GM12878 (cell line): ENCODE measurements at places on chromosomes 13 and 19. TPM values are rescaled to one million over a fixed set of nuclear protein-coding genes. Genes with fewer than 3 reads are reported as not detected.

Gene SOX1
- polyA plus RNA-seq, result not detected in 2 replicates

Gene ZNF69
- 0.50 and 0.75 TPM in 2 replicates for polyA plus RNA-seq

Gene ZNF296
- 15.3 and 23.6 TPM in 2 replicates for polyA plus RNA-seq

Gene DCT
- polyA plus RNA-seq, result not detected in 2 replicates

Gene FRY
- 0.18 and 0.27 TPM in 2 replicates for polyA plus RNA-seq

Gene CFAP97D2
- not detected in 2 replicates for polyA plus RNA-seq

Gene CPAMD8
- 0.17 and 0.25 TPM in 2 replicates for polyA plus RNA-seq

Gene KIRREL2
- polyA plus RNA-seq, result not detected in 2 replicates

Gene UBE2L5
- 0.21 TPM in 1 of 2 replicates, not detected in the other for polyA plus RNA-seq

Gene HRC
- not detected in 2 replicates for polyA plus RNA-seq

Gene TEX29
- polyA plus RNA-seq, result not detected in 2 replicates

Gene PCDH20
- not detected in 2 replicates for polyA plus RNA-seq

Gene SIGLEC8
- polyA plus RNA-seq, result not detected in 2 replicates

Gene A1BG
- 14.9 and 18.9 TPM in 2 replicates for polyA plus RNA-seq

Gene C19orf38
- polyA plus RNA-seq, result 4.2 and 4.7 TPM in 2 replicates

Gene CCDC8
- not detected in 2 replicates for polyA plus RNA-seq

Gene SLC6A16
- 0.57 TPM in 1 of 2 replicates, not detected in the other for polyA plus RNA-seq

Gene LRFN3
- 2.1 and 2.6 TPM in 2 replicates for polyA plus RNA-seq

Gene FUT6
- polyA plus RNA-seq, result not detected in 2 replicates

Gene FXYD5
- 115 and 118 TPM in 2 replicates for polyA plus RNA-seq

Gene SPTBN4
- 1.1 TPM in 2 replicates for polyA plus RNA-seq

Gene APC2
- 0.04 TPM in 1 of 2 replicates, not detected in the other for polyA plus RNA-seq

Gene RASGRP4
- 2.1 and 2.4 TPM in 2 replicates for polyA plus RNA-seq

Gene OR2Z1
- polyA plus RNA-seq, result not detected in 2 replicates

Gene CYP2B6
- polyA plus RNA-seq, result not detected in 2 replicates

Gene NR2F6
- polyA plus RNA-seq, result 7.6 and 8.4 TPM in 2 replicates

Gene CYSLTR2
- not detected in 2 replicates for polyA plus RNA-seq
